ENCODE measurements at places on chromosomes 7 and 10.

DNA sequence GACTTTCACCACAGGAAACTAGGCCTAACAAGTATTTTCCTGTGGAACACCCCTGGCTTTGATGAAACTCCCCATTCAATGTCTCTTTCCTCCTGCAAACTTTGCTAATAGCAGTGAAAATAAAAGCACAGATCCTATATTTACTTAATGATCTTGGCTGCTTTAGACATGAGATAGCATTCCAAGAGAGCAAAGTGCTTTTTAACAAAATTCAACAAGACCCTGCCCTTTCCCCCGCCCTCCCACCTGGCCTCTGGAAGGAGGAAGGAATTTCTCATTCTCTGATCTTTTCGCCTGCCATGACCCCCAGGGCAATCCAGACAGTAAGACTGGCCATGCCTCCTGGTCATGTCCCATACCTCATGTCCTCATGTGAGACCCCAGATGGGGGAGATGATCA is 185.7 kb downstream of the KCNMA1 start:
- no peak for DNase-seq

DNA sequence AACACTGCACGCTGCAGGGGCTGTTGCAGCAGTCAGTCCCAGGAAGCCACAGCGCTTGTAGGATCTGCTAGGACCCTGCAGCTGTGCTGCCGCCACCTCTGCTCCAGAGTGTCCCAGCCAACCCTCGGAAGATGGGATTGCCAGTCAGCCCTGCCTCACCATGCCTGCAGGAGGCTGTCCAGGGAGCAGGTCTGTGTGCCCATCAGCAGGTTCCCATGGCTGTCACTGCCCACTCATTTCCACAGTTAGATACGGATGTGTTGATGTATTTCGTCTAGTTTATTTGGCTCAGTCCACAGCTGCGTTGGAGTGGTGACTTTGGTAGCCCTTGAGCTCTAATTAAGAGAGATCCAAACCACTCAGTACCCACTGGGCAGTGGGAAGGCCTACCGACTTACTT is 35.7 kb downstream of the SHH start:
- no peak for DNase-seq

DNA sequence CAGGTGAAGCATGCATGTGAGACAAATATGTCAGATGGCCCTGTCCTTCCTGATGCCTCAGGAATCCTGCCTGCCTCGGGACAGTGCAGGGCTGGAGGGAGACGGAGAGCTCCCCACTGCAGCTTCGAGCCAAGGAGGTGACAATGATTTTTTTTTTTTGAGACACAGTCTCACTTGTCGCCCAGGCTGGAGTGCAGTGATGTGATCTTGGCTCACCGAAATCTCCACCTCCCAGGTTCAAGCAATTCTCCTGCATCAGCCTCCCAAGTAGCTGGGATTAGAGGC is 68.8 kb downstream of the OAT start:
- no peak for DNase-seq

GRCh38 chr10:123367195-123367594 is 213.0 kb downstream of the BUB3 start:
- DNase-seq: no peak

- DNase-seq: peak; percentile 73
These were observed 973 bp downstream of the CAMK1D start for GRCh38 chr10:12350167-12350872.

DNA sequence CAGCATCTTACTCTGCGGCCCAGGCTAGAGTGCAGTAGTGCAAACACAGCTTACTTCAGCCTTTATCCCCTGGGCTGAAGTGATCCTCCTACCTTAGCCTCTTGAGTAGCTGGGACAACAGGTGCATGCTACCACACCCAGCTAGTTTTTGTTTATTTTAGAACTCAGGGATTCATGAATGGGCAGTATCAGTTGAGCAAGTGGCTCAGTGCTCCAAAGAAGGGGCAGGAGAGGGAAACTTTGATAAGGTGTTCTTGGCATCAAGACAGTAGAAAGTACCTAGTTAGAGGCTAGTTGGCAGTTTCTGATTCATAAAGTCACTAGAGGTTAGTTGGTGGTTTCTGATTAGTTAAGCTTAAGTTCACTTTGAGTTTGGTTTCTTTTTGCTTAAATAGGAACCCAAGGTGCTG is 18.4 kb downstream of the TRIM24 start:
- no peak for DNase-seq

- no peak for DNase-seq
These were observed 37.5 kb upstream of the TAC1 start for GRCh38 chr7:97694355-97694754.

DNA sequence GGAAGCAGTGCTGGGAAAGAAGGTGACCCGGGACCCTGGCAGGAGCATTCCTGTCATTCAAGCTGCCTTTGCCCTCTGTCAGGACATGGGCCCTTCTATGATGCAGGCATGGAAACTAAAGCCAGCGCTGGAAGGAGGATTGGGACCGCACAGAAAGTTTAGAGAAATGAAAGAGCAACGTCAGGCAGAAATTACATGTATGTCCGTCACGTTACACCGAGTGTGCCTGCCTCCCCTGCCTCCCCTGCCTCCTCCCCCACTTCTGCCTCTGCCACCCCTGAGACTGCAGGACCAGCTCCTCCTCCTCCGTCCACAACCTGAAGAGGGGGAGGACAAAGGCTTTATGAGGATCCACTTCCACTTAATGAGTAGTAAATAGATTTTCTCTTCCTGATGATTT is 13.9 kb upstream of the PWWP2B start:
- DNase-seq: no peak

DNA sequence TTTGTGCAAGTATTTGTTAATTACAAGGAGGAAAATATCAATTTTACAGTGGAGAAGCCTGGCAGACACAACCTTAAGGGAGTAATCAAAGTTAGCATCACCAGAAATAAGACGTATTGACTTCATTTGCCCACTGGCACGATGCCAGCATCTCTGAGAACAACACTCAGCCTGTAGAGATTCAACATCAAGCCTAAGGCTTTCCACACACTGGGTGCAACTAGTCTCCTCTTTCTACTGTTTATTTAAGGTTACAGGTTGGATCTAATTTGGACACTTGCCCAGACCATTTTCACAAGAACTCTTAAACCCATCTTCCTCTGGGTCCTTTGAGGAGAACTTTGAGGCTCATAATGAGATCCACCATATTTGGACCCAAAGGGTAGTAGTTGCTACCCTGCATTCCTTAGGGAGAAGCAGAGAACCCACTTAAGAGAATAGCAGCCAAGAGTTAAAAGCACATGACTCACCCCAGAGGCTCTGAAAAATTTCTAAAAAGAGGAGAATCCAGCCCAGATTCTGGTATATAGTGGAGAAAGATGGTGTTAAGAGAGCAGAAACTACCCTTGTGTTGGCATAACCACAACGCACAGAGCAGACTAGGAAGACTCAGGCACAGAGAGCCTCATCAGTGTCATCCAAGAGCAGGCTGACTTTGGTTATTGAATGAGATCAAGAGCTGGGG is 97.3 kb downstream of the CCDC71L start:
- DNase-seq: no peak

DNA sequence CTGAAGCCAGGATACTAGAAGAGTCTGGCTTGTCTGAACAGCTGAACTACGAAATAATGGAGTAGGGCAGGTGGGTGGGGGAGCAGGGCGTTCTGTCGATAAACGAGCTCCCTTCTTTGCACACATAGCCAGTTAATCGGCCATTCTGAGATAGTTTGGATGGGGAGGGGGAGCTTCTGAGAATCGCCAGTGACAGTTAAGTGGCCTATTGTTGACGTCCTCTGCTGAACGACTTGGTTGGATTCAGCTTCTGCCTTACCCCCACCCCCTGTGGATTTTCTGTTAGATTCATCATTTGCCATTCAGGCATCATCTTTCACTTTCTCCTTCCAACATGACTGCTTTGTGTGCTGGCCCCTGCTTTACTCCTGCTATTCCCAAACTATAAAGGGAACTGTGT is 520 bp downstream of the CPA5 start:
- no peak for DNase-seq

GRCh38 chr10:78974617-78975317 is 94.0 kb upstream of the ZMIZ1 start:
- DNase-seq: no peak

GRCh38 chr7:158917818-158918217 is 61.5 kb downstream of the DYNC2I1 start:
- no peak for DNase-seq

DNA sequence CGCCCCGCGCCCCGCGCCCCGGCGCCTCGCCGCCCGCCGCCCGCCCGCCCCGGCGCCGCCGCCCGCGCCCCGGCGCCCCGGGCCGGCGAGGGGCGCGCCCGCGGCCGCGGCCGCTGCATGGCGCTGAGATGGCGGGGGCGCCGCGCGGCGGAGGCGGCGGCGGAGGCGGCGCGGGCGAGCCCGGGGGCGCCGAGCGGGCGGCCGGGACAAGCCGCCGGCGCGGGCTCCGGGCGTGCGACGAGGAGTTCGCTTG is 174 bp downstream of the ADCY1 start:
- no peak for DNase-seq

DNA sequence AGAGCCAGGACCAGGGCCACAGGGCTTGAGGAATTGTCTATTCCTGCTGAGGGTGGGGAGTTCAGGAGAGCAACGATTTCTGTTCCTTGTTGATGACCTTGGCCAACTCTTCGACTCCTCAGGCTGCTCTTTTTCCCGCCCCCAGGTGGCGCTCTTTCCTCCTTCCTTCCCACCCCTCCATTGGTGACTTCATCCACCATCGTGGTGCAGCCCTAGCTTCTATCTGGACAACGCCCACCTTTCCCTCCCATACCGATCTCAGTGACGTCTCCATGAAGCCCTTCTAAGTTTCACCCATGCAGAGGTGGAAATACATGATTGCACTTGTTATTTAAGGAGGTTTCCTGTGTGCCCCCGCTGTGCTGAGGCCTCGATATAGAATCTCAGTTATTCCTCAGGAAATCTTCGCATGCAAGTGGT is 22.1 kb upstream of the CARD11 start:
- peak; percentile 73 for DNase-seq

- DNase-seq: no peak
These were observed 141.3 kb upstream of the TMEM106B start for GRCh38 chr7:12069757-12070156.

DNA sequence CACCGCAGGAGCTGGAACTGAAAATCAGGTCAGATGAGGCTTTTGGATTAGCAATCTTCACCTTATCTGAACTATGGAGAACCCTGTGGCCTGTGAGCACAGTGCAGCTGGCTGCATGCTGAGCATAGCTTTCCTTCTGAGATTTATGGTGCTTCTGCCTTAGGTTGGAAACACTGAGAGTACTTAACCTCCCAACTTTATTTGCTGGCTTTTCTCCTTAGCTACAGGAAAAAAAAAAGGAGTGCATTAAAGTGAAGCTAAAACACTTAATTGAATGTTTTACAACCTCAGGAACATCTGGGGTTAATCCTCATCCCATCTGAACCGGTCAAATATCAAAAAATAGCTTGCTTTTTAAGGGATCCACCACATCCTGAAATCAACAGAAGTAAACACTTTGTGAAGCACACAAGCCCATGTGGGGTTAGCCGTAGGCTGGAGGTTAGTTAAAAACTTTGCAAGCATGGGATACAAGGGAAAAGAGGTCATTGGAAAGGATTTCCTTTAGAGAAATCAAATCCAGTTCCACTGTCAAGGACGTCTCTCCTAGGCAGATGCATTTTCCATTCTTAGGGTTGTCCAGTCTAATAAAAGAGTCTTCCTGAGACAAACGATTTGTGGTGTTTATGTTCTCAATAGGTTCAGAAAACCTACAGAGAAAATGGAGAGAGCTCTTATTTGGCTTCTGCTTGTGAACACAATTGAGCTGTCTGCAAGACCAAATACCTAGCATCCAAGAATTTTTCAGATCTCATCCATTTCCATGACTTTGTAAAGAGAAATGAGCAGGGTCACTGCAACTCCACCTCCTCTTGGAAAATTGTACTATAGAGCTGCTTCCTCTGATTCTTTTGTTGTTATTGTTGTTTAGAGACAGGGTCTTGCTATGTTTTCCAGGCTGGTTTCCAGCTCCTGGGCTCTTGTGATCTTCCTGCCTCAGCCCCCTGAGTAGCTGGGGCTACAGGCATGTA is 470.4 kb upstream of the IGFBP3 start:
- no peak for DNase-seq

- no peak for DNase-seq
These were observed 69.4 kb downstream of the CCSER2 start for GRCh38 chr10:84397735-84398144.
